ENCODE measurements at places on chromosomes 7 and 10.

GRCh38 chr10:125009661-125010161, 67.8 kb downstream of the ZRANB1 start:
- no peak for DNase-seq

- no peak for DNase-seq
Measured at GRCh38 chr10:450463-450862, 239.0 kb downstream of the DIP2C start.

DNA sequence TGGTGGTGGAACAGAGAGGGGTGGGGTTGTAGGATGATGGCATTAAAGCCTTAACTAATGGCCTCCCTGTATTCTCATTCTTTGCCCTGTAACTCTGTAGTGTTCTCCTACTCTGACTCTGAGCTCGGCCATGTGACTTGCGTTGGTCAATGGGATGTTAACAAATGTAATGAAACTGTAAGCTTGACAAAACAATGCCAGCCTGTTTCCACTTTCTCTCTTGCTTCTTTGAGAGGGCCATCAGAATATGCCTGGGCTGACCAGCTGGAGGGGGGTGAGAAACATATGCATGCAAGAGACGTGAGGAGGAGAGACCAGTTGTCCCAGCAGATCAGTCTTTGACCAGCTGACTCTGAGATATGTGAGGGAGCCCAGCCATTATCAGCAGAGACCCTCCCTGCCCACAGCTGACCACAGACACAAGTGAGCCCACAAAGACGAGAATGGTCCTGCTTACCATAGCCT, 100.6 kb downstream of the ICA1 start:
- DNase-seq, result no peak

DNA sequence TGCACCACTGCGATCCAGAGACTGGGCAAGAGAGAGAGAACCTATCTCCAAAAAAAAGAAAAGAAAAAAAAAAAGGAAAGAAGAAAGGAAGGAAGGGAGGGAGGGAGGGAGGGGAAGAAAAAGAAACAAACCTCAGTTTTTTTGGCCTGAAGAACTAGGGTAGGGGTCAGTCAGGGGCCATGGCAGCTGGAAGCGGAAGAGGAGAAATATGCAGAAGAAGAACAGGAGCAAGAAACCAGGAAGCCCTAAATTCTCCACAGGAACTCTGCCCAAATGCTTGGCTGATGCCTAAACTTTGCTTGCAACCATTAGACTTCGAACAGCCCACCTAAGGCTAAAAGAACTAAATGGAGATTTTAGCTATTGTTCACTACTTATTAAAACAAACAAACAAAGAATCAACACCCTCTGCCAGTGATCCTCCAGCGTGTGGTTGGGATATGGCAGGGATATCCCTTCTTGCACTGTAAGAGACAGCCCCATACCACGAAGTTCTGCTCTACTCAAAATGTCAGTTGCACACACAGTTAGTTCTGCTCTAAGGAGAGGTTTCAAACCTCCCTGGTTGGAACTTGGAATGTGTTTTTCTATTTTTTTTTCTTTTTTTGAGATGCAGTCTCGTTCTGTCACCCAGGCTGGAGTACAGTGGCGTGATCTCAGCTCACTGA, 139.5 kb downstream of the FAM107B start:
- DNase-seq, result no peak

DNA sequence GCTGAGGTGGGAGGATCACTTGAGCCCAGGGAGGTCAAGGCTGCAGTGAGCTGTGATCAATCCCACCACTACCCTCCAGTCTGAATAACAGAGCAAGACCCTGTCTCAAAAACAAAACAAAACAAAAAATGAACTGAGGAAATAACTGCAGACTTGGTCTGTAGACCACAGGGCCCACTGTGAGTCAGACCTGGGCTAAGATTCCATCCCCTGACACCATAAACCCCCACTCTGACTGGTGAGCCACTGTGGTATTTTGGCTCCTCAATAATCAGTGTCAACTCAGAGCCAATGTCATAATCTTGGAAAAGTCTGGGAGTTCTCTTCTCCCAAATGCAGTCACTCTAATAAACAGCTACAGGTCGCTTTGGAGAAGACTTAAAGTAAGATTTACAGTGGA, 24.0 kb upstream of the ERCC6 start:
- DNase-seq, result no peak

DNA sequence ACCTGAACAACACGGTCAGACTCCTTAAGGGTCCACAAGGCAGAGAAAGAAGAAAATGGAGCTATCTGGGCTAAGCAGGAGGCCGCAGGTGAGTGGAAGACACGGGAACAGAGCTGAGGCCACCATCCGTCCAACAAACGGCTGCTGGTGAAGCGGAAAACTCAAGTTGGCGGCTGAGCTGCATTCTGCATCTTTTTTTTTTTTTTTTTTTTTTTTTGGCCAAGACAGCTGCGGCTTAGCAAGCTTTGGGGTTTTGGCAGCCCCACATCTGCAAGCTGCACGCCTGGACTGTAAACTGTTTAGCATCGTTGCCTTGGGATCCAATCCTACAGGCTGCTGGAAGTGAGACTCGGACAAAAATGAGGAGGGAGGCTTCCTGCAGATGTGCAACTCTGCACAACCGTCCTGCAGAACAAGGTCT, 37.4 kb downstream of the RGS10 start:
- DNase-seq, result peak; percentile 30

DNA sequence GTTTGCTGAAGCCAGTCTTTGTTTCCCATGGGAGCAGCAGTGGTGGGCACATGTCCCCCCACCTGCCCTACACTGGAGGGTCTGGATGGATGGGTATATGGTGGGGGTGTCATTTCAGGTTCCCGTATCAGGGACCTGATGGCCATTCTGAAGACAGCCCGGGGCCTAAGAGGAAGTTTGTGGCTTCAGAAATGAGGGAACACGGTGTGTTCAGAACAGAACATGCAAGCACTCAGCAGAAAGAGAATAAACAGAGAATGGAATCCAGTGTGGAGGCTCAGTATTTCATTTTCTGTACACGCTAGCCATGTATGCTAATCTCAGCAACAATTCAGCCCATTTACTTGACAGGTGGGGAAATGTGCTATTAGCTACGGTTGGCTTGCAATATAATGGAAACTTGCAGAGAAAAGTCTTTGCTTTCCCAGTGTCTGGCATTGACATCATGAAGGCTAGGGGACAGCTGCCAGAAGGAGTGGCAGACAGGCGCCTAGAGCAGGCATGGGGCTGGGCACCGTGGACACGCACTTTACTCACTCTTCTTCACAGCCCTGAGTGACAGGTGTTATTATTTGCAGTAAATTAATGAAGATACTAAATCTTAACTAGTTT, 98.6 kb downstream of the ELMO1 start:
- DNase-seq, result no peak

DNA sequence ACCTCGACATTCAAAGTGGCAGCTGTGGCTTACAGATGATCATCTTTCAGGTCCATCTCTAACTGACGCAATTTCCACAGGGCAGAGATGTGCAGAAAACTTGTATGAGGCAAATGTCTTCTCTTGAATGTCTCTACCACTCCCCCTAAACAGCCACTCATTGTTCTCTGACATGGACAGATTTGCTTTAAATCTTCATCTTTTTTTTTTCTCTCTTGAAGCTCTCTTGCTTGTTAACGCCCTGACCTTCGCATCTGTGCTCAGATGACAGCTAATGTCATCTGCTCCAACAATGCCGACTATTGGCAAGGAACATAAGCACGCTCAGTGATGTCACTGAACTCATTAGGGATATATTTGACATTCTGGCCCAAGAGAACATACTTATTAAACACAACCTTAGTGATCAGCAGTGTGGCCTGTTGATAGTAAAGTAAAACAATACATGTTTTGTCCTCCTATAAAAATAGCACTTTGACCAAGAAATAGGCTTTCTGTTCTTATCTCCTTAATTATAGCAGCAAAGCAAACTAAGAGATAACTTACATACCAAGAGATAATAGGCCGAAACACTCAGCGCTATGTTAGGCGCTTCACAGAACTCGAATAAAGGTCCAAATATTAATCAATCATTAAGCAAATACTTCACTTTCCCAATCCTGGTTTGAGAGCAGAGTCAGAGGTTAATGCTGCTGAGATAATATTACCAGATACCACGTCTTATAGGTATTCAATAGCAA, 583.5 kb downstream of the PARD3 start:
- no peak for DNase-seq

- no peak for DNase-seq
Measured at GRCh38 chr10:9140373-9140772, 1085.9 kb downstream of the GATA3 start.

- DNase-seq, result no peak
Measured at GRCh38 chr10:125565046-125565445, 117.9 kb downstream of the TEX36 start.

- DNase-seq, result no peak
Measured at GRCh38 chr10:17425584-17426262, 28.7 kb downstream of the ST8SIA6 start.

All from neural progenitor cell (in vitro differentiated cells).